ENCODE measurements at places on chromosomes 16 and 17. TPM values are rescaled to one million over a fixed set of nuclear protein-coding genes. Genes with fewer than 3 reads are reported as not detected.

SHISA9 gene
- 37.6 TPM for total RNA-seq

MYL11 gene
- not detected for total RNA-seq

CCDC40 gene
- 1.9 TPM for total RNA-seq

NPIPB8 gene
- not detected for total RNA-seq

DNA sequence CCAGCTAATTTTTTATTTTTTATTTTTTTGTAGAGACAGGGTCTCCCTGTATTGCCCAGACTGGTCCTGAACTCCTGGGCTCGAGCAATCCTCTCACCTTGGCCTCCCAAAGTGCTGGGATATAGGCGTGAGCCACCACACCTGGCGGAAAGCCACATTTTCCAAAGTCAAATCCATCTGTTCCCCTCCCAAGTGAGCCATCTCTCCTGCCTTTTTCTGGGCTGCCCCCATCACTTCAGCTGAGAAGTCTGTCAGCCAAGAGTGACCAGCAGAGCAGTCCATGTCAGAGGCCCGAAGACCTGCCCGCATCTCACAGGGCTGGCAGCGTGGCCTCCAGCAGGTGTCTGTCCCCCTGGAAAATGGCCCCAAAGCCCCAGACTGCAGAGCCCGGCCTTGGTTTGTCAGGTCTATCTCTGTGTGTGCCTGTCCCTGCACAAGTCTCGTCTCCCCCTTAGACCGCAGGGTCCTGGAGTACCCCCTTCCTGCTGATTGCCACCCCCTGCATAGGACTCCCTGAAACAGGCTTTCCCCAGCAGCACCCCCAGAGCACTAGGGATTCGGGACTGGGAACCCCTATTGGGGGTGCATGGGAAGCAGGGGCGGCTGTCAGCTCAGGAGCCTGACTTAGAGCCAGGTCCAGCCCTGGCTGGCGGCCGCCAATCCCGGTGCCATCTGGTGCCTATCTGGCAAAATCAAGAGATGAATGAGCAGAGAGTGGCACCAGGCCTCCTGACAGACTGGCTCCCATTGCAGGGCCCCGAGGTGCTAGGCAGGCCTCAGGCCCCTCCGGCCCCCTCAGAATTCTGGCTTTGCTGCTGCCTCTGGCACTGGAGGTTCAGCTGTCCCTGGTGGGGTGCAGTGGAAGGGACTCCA, 7.8 kb downstream of the TTYH2 start:
- no peak for DNase-seq

DNA sequence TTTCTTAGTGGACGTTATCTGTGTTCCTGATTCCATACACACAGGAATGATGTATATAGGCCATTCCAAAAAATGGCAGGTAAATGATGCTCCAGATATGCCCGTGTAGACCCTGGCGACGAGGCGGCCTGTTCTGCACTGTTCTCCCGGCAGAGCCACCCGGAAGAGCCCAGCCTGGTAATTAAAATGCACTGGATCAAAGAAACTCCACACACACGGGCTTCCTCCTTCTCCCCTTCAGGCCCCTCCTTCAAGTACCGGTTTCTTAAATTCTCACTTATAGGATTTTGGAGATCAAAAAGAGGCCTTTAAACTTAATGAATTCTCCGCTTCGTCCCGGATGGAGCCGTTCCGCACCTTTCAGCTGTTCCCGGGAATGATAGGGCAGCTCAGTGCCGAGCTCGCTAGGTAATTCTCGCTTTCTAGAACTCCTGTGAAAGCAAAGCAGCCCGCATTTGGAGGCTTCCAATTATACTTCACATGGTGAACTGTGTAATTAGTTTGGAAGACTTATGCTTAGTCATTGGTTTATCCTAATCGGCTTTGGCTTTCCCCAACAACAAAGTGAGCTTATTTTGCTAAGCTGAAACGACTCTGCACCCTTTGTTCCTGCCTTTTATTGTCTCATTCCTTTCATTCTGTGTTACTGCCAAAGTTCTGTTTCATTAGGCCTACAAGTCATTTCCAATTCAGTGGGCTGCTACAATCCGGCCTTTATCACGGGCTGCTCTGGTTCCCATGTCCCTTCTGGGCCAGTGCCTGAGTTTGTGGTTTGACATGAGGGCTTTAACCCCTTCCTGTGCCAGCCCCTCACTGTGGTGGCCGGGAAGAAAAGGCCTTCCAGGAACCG, 150.0 kb downstream of the MSI2 start:
- DNase-seq, result no peak

DNA sequence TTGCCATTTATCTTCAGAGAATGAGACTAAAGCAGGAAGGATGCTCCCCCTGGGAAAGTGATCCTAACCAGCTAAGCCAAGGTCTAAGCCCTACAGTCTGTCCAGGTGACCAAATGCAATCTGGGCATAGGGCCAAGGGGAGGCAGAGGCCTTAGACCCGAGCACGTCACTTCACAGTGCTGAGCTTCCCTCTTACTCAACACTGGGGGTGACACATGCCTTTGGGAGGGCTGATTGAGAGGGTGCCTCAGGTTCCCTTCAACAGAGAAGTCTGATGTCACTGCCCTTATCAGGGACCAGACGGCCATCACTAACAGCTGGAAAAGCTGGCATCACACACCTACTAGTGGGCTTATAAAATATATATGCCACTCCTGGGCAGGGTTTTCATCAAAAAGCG, 4.0 kb downstream of the CIAO2B start:
- peak; percentile 35 for DNase-seq

GRCh38 chr17:16922386-16923096, 49.4 kb downstream of the TNFRSF13B start:
- DNase-seq, result peak; percentile 2

- peak; percentile 24 for DNase-seq
Observed at GRCh38 chr16:48503779-48504178, 106.2 kb downstream of the N4BP1 start.

GRCh38 chr16:61042737-61043136, 993.5 kb downstream of the CDH8 start:
- DNase-seq, result no peak

DNA sequence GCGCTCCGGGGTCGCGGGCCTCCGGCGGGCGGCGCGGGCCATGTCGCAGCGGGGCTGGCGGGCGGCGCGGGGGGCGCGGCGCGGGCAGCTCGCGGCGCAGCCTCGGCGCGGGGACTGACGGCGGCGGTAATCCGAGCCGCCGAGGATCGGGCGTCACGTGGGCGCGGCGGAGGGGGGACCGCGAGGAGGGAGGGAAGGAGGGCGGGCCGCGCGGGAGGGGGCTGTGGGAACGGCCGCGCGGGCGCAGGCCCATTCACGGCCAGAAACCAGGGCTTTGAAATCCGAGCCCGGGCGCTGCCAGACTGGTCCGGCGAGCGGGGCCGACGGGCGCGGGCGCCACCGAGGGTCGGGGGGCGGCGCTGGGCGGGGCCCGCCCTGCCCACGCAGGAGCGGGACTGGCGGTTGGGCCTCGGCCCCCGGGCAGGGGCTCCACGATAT, at the start of gene MTSS2:
TSS of gene MTSS2 (minus strand) at position 116 of the 438 bp plus-strand sequence. CDS start 262 bp downstream, outside the sequence.
- DNase-seq, result peak; percentile 77
